ENCODE measurements at places on chromosomes 3 and 15.

DNA sequence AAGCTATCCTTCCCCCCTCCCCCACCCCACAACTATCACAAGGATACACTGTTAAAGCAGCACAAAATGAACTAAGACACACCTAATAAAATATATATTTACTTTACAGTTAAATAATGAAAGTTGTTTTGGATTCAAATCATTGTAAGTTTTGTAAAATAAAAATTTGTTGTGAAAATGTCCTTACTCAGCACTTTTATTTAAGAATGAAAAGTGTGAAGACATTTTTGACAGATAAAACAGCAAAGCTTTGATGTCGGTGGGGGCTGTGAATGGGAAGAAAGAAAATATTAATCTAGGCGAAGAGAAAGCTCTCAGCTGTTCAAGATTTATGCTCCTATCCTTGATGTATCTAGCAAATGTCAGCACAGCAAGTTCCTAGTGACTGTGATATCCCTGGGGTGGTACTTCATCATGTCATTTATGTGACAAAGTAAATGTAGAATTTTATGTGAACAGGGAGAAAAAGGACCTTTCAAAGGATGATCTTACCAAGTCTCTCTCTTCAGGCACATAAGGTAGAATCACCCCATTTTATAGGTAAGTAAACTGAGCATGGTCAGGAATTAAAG, 216.4 kb downstream of the ROBO1 start:
- DNase-seq, result no peak

DNA sequence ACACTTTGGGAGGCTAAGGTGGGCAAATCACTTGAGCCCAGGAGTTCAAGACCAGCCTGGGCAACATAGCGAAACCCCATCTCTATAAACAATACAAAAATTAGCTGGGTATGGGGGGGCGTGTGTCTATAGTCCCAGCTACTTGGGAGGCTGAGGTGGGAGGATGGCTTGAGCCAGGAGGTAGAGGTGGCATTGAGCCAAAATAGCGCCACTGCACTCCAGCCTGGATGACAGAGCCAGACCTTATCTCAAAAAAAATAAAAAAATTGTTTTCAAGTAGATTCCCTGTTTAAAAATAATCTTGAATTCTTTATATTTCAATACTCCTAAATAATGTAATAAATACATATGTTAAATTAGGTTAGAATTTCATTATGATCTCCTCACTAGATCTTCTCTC, 9.8 kb downstream of the HMCES start:
- DNase-seq, result no peak

DNA sequence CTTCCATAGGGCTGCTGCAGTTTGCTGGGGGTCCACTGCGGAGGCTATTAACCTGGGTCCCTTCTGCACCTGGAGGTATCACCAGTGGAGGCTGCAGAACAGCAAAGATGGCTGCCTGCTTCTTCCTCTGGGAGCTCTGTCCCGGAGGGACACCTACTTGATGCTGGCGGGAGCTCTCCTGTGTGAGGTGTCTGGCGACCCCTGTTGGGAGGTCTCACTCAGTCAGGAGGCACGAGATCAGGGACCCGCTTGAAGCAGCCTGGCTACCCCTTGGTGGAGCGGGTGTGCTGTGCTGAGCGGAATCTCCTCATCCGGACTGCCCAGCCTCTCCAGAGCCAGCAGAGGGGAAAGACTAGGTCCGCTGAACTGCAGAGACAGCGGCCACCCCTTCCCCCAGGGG, 56.0 kb upstream of the CTXND1 start:
- no peak for DNase-seq

DNA sequence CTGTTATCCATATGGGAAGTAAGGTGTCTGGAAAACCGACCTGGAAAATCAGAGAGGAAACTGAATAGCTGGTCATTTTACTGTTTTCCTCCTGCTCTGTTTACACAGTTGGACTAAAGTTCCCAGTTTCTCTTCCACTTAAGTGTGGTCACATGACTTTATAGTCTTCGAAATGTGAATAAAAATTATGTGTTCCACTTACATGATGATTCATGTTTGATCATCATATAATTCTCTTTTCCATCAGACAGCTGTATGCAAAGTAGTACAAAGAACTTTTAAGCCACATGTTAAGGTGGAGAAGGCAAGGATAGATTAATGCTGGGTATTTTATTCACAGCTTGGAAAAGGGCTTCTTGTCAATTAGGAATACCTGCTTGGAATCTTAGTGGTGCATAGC, 525.5 kb upstream of the BCHE start:
- DNase-seq, result no peak

DNA sequence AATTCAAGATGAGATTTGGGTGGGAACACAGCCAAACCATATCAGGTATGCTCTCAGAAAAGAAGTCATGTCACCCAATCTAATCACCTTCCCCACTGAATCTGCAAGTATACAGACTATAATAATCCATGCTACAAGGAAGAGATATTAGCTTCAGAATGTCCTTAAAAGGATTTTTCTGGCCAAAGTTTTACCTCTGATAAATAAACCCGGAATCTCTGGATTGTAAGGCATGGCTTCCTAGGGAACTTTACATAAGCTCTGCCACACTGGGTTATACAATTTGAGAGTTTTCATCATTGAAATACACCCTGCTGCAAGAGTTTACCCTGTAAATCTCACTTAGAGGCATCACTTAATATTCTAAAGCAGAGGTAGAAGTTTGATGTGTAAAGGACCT, 330.5 kb upstream of the KCNMB2 start:
- no peak for DNase-seq

- DNase-seq, result no peak
Measured at GRCh38 chr3:192826214-192827006, 91.2 kb downstream of the MB21D2 start.

GRCh38 chr3:94405258-94406035, 342.6 kb downstream of the NSUN3 start:
- DNase-seq, result no peak

DNA sequence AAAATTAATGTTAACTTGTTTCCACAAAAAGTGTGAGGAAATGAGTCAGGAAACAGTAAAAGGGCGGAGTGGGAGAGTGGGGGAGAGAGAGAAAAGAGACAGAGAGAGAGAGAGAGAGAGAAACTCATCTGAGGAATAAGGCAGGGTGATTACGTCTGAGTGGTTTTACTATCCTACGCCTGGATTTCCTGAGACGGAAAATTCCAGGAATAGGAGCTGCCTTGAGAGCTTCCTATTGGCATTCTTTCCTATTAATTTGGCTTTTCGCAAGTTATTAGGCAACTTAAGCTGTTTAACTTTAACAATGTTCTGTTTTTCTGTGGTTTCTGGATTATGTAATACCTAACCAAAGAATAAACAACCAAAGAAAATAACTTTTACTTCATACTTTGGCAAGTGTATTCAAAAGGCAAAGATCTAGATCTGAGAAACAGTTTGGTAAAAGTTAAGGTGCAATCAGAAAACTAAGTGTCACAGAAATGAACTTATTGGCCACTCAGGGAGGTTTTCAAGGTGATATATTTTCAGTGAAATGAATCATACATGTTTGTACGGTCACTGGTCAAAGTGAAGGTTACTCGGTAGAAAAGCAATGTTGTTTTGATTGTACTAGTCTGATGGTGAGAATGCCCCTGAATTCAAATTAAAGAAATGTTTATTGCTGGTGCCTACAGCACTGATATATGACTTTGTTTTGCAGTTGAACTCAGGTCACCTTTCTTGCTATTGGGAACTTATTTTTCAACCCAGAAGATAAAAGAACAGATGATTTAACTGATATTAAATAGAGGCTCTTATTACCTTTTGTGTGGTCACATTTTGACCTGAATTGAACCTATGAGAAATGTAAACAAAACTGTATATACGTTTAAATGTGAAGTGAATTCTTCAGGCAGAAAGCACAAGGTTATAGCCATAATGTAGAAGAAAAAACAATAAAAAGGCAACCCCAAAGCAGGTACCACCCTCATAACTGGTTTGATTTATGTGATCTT, 39.9 kb upstream of the TNFSF10 start:
- DNase-seq, result no peak

GRCh38 chr15:29162411-29162810, 107.2 kb downstream of the NSMCE3 start:
- no peak for DNase-seq

DNA sequence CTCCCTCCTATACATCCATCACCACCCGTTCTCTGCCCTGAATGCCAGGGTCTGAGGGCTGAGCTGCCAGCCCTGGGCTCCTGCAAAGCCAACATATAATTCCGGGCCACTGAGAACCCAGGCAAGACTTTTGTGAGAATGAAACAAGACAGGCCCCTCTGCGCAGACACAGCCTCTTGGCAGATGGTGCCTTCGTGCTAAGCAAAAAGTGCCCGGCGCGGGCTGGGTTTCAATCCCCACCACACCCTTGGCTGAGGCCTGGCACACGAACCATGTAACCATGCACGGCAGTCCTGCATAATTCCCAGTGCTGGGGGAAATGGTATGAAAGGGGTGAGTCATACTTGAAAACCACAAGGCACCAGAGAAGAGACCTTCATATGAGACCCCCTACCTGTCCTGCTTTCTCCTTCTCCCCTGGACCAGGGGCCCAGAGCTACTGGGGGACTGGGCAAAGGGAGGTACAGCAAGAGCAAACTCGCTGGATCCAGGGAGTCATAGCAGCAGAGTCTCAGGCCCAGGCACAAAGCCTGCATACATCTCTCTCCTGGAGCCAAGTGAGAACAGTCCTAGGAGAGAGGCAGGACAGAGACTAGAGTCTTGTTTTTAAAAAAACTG, 26.1 kb upstream of the LOXL1 start:
- DNase-seq, result no peak

GRCh38 chr3:167318996-167319615, 61.0 kb downstream of the ZBBX start:
- no peak for DNase-seq

DNA sequence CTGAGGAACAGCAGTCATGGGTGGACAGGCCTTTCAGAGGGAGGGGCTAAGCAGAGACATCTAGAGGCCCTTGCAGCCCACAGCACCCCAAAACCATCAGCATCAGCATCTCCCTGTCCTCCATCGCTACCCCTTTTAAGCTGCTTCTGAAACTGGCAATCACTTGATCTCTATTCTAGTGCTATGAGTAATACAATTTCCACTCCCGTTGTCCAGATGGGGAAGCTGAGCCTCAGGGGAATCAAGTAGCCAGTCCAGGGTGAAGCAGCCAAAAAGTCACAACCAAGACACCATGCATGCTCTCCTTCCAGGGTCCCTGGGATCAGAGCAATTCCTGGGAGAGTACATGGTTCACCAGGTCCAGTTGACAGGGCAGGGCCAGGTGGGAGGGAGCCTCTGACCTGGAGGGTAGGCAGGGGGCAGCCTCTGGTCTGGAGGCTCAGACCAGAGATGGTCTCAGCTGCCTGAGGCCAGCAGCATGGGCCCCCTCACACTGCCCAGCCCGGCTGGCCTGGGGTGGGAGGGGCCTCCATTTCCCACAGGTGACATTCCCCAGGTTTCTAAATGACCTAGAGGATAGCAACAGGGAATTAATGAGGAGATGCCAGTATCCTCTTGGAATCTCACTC, 30.0 kb downstream of the KLHL25 start:
- no peak for DNase-seq

DNA sequence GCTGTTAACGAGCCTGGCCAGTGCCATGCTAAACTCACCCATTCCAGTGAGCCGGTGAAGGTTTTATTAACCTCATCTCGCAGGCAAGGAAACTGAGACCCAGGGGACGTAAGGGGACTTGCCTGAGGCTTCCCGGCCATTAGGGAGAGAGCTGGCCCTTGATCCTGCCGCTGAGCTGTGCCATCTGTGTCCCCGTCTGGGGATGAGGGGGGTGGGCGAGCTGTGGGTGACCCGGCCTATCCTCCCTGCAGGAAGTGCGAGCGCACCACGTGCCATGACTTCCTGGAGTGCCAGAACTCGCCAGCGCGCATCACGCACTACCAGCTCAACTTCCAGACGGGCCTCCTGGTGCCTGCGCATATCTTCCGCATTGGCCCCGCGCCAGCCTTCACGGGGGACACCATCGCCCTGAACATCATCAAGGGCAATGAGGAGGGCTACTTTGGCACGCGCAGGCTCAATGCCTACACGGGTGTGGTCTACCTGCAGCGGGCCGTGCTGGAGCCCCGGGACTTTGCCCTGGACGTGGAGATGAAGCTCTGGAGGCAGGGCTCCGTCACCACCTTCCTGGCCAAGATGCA, 88.5 kb downstream of the FBLN2 start:
- DNase-seq, result no peak

DNA sequence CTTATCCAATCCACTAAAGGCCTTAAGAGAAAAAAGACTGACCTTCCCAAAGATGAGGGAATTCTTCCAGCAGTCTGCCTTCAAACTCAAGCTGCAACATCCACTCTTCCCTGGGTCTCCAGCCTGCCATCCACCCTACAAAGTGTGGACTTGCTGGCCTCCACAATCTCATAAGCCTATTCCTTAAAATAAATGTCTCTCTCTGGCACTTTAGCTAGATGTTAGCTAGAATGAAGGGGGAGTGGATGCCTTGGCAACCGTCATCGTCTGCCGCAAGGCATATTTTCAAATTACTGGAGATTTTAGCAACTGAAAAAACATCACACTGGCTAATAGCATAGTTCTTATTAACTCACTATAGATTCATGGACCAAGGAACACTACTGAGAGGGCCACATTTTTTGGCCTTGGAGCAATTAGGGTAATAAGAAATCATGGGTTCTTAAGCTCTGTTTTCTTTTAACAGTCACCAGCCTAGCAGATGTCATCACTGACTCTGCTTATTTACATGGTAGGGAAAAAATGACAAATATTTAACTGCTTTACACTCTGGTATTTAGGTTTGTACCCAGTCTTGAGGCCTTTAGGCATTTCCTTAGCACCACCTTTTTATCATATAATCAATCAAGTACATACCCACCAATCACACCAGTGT, 245.3 kb downstream of the MYRIP start:
- no peak for DNase-seq

- DNase-seq, result no peak
Measured at GRCh38 chr15:26620528-26621458, 152.1 kb downstream of the GABRB3 start.

DNA sequence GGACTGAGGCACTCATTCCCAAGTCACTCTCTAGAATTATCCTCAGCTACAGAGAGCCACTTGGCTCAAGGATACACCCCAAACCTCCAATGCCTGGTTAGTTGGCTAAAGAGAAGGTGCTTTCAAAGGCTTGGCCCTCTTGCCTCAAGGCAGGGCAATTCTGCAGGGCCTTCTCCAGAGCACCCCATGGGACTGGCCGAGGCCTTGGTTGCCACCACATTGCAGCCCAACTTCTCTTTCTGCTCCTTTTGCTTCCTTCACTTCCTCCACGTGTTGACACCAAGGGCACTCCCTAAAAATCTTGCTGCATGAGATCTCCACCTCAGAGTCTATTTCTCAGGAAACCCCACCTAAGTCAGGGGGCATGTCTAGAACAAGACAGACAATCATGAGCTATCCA, 36.7 kb downstream of the MEGF11 start:
- DNase-seq, result no peak

DNA sequence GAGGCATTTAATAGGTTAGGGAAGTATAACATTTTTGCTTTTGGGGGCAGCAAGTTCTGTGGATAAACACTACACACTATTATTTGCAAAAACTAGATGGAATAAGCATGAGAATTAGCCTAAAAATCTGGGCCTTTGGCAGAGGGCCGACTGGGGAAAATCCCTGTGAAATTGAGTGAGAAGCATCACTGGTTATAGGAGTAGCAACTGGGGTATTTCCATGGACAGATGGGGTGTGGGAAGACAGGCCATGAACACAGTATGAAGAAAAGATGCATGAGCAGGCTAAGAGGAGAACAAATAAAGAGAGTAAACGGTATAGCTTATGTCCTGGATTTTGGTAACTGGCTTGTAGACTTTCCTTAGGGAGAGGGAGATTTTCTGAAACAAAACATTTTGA, 32.9 kb upstream of the CSPG5 start:
- no peak for DNase-seq

GRCh38 chr15:80455051-80455648, 51.0 kb downstream of the ARNT2 start:
- no peak for DNase-seq
